Dorsolateral prefrontal cortex (tissue), 122 donors: ENCODE measurements at places on chromosomes 16 and 17.

GRCh38 chr17:69326377-69327059 is 415 bp downstream of the ABCA5 start:
- DNase-seq = no peak

DNA sequence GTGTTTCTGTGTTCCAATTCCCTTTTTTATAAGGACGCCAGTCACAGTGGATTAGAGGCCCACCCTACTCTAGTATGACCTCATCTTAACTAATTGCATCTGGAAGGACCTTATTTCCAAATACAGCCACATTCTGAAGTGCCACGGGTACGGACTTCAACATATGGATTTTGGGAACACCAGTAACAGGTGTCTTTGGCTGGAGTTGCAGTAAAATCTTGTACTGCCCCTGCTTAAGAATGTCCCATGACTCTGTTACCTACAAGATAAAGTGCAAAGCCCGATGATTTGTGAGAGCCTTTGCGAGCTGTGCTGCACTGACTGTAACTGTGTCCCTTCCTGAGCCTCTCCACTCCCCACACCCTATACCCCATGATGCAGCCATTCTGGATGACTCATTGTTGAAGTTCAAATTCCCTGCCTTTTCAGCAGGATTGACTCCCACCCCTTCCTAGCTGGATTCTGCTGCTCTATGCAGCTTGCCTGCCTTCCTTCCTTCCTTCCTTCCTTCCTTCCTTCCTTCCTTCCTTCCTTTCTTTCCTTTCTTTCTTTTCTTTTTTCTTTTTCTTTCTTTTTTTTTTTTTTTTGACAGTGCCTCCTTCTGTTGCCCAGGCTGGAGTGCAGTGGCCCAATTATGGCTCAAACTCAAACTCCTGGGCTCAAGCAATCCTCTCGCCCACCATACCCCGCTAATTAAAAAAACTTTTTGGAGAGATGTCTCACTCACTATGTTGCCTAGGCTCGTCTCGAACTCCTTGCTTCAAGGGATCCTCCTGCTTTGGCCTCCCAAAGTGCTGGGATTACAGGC is 2.1 kb downstream of the HCRT start:
- DNase-seq = no peak

DNA sequence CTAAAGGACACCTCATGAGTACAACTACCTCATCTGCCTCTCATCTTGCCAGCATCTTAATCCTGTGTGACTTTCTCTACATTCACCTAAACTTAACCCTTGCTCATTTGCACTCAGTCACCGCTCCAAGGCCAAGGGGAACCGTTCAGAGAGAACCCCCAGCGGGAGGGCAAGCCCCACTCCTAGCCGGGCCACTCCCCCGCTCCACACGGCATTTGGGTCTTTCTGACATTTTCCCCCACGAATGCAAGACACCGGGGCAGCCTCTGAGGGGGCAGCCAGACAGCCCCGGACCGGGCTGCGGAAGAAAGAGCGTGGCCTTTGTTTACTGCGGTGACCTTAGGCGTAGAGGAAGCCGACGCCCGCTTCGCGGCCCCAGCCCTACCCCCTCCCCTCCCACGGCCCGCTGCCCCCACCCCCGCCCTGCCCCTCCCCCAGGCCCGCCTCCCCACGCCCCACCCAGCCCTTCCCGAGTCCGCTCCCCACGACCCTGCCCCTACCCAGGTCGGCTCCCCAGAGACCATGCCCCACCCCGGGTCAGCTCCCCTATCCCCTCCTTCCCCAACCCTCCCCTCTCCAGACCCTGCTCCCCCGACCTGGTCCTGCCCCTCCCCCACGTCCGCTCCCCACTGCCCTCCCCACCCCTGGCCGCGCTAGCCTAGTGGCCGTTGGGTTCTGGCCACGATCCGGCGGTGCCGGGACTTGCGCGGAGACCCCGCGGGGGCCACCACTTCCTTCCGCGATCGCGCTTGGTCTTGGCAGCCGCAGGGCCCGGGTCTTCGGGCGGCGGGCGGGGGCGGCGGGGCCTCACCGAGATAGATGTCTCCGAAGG is 789 bp downstream of the CSNK1D start:
- no peak for DNase-seq

DNA sequence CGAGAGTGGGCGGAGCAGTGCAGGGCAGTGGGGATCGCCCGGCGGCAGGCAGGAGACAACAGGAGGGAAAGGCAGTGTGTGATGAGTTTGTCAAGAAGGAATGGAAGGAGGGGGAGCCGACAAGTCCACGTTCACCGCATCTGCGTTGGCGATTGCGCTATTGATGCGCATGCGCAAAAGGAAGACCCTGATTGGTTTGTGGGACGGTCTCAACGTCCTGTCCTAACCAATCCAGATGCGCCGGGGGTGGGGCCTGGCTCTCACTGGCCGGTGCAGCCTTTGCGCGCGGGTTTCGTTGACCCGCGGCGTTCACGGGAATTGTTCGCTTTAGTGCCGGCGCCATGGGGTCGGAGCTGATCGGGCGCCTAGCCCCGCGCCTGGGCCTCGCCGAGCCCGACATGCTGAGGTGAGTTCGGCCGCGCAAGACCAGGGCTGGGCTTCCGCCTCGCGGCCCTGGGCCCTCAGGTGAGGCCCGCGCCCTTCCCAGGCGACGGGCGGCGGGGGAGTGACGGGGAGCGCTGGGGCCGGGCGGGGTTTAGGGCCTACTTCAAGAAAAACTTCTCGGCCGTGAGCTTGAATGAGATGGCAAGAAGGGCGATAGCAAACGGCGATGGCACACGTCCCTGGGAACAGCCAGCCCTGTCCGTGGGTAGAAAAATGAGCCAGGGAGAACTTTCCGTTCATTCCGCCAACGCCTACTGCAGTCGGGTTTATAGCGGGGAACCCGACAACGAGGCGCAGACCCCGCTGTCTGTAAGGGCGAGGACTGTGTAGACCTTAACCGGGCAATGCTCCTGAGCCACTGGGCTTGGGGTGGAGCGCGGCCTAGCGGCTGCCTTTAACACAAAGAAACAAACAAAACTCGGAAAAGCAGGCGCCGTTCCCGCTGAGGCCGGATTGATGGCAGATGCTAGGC is at the start of gene ORC6:
TSS of gene ORC6 (plus strand) at position 295 of the 916 bp plus-strand sequence. CDS start at position 342, 47 bp downstream.
- peak; percentile 95 for DNase-seq

DNA sequence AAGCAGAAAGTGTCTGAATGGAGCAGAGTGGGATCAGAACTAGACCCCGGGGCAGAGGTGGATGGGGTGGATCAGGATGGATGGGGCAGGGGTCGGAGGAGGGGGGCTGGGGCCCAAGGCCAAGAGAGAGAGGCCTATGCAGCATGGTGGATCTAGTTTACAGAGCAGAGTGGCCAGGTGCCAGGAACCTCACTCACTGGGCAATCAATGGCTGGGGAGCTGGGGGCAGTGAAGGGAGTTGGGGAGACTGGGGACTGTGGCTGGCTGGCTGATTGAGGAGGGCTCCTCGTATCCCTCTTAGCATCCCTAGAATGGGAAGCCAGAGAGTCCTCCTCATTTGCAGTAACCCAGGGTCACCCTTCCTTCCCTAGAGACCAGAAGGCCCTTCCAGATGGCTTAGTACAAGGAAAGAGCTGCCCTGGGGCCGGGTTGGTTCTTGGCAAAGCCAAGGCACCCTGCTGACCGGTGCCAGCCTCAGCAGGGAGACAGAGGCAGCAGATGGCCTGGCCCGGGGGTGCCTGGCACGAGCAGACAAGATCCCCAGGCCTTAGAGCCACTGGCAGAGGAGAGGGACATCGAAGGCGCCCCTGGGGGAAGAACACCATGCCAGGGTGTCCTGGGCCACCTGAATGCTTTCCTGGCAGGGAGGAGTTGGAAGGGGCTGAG is 36.8 kb downstream of the SRCIN1 start:
- peak; percentile 90 for DNase-seq

- no peak for DNase-seq
Observed at GRCh38 chr17:72534265-72534664, 413.4 kb downstream of the SOX9 start.

DNA sequence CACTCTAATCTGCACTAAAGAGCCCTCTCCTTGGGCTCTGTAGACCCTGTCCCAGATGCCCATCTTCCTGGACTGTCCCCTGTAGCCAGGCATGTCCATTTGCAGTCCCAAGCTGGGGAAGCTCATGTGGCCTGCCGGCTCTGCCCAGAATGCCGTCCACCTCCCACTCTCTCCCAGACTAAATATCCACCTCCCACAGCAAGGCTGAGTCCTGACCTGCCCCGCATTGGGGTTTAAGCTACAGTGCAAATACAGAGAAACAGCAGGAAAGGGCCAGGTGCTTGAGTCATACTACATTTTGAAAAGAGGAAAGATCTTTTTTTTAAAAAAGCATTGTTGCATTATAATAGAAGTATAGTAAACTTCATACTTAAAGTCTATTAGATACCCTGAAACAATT is 3.0 kb downstream of the ST6GALNAC2 start:
- DNase-seq = no peak

GRCh38 chr17:78567991-78568390 is 9.2 kb downstream of the DNAH17 start:
- DNase-seq = no peak

GRCh38 chr17:16122697-16123434 is 92.5 kb downstream of the NCOR1 start:
- no peak for DNase-seq

GRCh38 chr17:289409-289808 is 63.2 kb downstream of the RPH3AL start:
- DNase-seq = no peak

DNA sequence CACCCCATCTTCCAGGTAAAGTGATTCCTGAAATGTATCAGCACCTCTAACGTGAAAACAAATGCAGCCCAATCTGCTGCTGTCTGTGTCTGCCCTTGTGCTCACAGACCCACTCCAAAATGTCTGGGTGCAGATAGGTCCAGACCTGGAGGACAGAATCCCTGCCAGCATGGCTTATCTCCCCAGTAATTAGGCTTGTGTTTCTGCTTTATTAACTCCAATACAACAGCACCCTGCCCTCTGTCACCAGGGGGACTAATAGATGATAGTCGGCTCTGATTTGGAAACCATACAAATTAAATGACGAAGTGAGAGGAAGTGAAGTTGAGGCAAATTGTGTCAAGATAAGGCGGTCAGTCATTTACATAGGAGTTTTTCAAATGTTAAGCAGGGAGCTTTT is 608.3 kb upstream of the SALL1 start:
- DNase-seq = no peak

DNA sequence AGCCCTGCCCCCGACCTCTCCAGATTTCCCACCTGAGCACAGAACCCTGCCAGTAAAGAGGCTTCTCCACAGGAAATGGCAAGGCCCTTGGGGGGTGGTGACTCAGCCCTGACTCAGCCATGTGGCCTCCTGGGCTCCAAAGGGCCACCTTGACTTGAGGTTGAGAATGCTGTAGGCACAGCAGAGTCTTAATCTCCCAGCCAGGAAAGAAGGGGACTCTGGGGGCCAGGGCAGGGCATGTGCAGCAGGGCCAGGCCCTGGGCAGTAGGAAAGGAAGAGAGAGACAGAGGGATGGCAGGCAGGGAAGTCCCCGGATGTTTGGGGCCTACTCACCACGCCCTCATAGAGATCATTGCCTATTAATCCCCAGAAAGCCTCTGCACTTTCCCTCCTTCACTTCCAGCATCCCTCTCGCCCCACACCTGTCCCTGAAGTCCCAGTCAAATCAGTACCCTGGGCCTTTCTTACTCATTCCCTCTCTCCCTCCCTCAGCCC is 4.8 kb upstream of the ITGA3 start:
- no peak for DNase-seq

- DNase-seq = peak; percentile 92
Observed at GRCh38 chr17:77331301-77331864, 190.6 kb downstream of the SEC14L1 start.

DNA sequence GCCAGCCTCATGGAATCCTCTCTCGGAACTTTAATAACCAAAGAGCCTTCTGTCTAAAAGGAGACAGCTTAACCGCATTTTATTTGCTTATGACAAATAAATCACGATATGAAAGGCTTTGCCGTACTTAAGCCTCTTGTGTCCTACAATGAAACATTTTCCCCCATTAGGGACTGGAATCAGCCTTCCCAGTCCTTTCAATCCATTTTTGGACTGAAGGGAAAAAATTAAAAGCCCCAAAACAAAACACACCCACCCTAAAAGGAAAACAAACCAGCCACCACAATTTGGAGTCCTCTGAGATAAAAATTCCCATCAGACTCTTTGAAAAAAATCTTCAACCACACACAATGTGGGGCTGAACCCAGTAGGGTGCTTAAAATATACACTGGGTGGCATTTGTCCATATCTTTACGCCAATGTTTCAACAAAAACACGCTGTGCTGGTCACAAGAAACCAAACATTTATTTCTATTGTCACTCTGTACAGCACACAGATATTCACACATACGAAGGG is 3.0 kb downstream of the HOXB4 start:
- no peak for DNase-seq

DNA sequence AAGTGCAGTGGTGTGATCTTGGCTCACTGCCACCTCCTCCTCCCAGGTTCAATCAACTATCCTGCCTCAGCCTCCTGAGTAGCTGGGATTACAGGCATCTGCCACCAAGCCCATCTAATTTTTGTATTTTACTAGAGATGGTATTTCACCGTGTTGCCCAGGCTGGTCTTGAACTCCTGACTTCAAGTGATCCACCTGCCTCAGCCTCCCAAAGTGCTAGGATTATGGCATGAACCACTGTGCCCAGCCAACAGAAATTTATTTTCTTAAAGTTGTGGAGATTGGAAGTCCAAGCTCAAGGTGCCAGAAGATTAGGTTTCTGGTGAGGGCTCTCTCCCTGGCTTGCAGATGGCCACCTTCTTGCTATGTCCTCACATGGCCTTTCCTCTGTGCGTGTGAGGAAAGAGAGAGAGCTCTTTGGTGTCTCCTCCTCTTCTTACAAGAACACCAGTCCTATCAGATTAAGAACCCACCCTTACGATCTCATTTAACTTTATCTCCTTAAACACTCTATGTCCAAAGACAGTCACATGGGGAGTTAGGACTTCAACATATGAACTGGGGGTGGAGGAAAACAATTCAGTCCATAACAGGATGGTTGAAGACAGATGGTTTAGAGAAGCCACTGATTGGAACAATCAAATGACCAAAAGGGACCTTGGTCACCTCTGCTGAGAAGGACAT is 31.8 kb downstream of the C16orf82 start:
- no peak for DNase-seq

GRCh38 chr16:66842765-66843164 is 1.4 kb upstream of the CA7 start:
- peak; percentile 56 for DNase-seq

GRCh38 chr16:29875206-29875605 is 12.2 kb upstream of the CDIPT start:
- DNase-seq = no peak

GRCh38 chr16:12763517-12763916 is 40.2 kb downstream of the CPPED1 start:
- no peak for DNase-seq

DNA sequence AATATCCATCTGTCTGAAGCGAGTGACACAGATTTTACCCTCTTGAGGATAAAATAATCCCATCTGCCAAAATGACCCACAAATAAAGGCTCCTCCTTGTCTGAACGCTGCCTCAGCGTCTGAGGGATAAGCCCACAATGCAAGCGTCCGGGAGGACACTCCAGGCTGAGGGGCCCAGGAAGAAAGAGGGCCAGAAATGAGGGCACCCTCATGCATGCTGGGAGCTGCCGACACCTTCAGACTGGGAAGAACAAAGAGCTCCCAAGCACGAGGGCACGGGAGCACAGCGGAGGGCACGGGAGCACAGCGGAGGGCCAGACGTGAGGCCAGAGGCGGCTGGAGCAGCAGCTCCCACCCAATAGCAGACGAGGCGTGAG is 126.9 kb downstream of the ZNF778 start:
- DNase-seq = no peak
